Heart right ventricle (tissue), 16 donors: ENCODE measurements at places on chromosomes 2 and 18.

DNA sequence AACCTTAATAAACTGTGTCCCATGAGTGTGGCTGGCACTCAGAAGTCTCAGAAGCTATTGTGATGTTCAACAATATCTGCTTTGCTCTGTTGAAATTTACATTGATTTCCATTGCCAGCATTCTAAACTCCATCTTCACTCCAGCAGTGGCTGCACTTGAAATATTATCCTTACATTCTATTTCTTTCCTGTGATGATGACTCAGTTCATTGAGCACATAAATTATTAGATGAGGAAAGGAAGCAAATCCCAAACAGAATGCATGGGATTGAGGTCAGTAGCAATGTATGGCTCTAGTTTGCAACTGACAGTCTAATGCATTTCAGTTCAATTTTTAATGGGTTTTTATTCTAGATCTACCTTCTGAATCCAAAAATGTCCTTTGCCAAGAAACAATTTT is 92.4 kb upstream of the TTN start:
- DNase-seq = no peak

DNA sequence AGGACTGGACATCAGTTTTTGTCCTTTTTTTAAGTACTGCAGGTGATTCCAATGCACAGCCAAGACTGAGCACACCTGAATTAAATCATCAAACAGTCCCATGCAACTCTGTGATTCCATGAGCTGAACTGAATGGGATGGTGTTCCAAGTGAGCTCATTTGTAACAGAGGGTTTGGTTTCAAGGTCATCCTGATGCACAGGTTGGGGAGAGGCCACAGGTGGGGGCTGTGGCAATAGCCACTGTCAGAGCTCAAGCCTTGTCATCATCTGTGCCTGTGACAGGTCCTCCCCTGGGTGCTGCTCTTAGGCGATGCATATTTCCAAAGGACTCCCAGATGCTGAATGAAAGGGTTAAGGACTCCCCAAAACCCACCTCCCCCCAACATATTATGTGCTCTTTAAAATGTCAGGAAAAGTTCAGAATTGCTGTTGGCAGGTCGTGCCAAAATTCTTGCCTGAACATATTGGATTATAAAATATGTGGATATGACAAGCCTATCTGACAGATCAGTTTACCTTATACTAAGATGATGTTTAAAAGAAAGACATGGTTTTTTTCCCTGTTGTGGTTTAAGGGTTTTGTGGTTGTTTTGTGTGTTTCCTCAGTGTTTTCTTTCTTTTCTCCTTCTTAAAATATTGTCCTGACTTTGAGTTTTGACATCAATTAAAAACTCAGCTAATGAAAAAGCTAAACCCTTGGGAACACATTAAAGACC is 263.5 kb upstream of the SIX2 start:
- no peak for DNase-seq

DNA sequence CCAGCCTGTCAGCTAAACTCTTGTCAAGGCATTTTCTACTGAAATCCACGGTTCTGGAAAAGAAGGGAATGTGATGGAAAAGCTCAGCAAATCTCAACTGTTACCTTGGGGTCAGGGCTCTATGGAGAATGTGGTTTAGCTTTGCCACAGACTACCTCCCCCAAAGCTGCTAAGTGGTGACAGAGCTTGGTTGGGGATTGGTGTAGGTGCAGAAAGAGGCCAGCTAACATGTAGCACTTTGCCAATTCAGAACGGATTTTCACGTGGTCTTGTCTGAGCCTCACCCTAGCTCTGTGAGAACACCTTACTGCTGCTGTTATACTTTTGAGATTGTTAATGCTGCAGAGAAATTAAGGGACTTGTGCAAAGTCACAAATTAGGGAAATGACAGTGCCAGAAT is 331.1 kb downstream of the RND3 start:
- no peak for DNase-seq

DNA sequence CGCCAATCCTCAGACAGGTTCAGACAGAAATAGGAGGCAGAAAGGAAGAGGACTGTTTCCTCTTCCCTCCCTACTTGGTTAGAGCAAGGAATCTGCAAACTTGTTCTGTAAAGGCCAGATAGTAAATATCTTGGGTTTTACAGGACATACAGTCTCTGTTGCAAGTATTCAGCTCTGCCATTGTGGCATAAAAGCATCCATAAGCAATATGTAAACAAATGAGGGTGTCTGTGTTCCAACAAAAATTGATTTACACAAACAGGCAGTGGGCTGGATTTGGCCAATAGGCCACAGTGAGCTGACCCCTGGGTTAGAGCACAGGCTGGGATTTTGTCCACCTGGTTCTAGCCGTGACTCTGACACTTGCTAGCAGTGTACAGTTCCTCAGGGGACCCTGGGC is 89.4 kb downstream of the NRP2 start:
- no peak for DNase-seq

GRCh38 chr2:70516596-70516995 is 37.0 kb downstream of the TGFA start:
- no peak for DNase-seq

DNA sequence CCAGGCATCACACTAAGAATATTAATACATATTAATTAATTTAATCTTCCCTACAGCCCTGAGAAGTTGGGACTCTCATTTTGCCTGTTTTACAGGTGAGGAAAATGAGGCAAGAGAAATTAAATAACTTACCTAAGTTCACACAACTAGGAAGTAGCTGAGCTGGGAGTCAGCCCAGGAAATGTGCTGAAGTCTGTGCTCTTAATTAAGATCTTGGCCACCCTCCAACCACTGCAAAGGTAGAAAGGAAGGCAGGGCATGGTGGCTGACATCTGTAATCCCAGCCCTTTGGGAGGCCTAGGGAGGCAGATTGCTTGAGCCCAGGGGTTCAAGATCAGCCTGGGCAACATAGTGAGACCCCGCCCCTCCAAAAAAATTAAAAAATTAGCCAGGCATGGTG is 12.9 kb upstream of the MGAT4A start:
- peak; percentile 31 for DNase-seq

GRCh38 chr2:220956429-220956828 is 615.7 kb downstream of the EPHA4 start:
- DNase-seq = no peak

- DNase-seq = peak; percentile 75
These were observed 8.5 kb downstream of the RAB17 start for GRCh38 chr2:237581751-237582746.

DNA sequence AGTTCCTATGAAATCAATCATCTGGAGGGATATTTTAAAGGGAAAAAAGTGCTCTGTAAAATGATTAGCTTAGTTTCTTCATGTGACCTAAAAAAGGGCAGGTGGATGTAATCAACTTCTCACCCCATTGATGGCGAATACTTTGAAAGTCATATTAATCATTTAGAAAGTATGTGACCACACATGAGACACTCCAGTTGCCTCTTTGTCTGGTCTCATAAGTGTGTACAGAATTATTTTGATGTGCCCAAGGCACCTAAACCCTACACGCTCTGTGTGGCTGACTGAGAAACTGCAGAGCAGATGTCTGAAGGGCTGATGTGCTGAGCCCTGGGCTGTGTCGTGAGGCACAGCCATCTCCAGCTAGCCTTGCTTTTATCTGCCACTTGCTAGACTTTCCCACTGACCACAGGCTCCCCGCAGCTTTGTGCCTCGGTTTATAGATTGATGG is 26.9 kb downstream of the SGPP2 start:
- no peak for DNase-seq

GRCh38 chr18:74451148-74451547 is 6.0 kb downstream of the DIPK1C start:
- no peak for DNase-seq

DNA sequence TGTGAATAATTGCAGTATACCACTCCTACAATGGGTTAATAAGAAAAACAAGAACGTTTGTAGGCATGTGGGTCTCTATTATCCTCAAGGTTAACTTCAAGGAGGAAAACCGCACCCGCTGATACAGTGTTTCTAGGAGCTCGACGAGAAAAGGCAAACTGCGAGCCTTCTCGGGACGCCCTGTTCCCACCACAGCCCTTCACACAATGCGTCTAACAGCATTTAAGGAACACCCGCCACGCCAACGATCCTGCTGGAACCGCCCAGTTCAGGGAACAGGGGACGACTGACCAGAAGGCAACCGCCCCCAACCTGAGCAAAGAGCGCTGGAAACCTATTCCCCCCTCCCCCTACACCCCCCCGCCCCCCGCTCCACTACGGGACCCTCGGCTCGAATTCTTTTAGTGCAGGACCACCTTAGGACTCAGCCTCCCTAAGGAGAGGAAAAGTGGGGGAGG is 710 bp upstream of the TMSB10 start:
- DNase-seq = peak; percentile 82

DNA sequence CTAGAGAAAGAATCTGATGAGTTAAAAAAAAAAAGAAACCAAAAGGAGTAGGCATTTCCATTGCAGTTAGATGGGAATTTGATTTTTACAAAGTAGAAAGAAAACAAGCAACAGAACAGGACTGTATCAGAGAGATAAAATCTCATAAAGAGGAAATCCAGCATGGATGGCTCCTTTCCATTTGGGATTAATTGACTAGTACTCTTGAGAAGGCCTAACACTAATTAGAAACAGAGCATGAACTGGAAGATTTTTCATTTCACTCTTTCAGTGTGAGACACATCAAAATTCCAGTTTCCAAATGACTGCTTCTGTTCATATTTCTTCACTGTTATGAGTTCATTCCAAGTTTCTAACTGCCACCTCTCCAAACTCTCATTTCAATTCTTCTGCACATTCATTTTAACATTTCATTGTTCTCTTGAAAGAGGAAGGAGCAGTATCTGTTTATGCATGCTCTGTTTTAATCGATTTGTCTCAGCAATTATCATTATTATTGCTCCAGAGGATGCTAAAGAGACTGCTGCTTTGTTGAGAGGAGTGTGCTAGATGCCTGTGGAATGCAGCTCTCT is 108.8 kb upstream of the PIEZO2 start:
- no peak for DNase-seq

- peak; percentile 44 for DNase-seq
These were observed 29.3 kb upstream of the LBH start for GRCh38 chr2:30201990-30202389.

- no peak for DNase-seq
These were observed 122.8 kb downstream of the ARL4C start for GRCh38 chr2:234374150-234374508.

GRCh38 chr18:23950644-23951043 is 63.9 kb upstream of the TTC39C start:
- no peak for DNase-seq

- DNase-seq = no peak
These were observed 36.9 kb downstream of the MSH6 start for GRCh38 chr2:47819834-47820233.
